Prostate gland (tissue), 2 donors: ENCODE measurements at places on chromosomes 1 and 21. TPM values are rescaled to one million over a fixed set of nuclear protein-coding genes. Genes with fewer than 3 reads are reported as not detected.
A peak's percentile ranks its signal among the peaks of the same experiment; 100 is the strongest.

TSSK3 gene
- 7.0 TPM for total RNA-seq

RIIAD1 gene
- total RNA-seq: 7.8 TPM

SOX13 gene
- 91.9 TPM for total RNA-seq

CATSPER4 gene
- total RNA-seq: not detected

DNA sequence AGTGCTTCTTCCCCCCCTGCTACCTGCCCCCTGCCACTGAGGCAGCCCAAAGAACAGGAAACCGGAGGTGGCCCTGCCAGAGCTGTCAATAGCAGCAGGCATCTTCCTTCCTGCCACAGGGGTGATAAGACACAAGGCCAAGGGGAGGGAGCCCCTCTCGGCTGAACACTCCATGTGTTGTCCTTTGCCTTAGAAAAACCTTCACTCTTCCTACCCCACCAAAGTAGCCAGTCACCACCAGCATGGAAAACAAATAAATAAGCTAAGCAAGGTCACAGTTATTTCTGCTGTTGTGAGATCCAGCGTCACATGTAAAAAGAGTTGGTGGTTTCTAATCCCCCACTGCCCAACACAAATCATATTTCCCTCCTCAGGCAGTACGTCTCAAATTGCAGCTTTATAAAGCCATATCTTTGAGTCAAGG lies 104.8 kb upstream of the DPT start:
- no peaks in the 10 kb centered on the region for H3K36me3 ChIP-seq
- no peak overlapping the region for H3K27ac ChIP-seq
- no peaks in the 10 kb centered on the region for H3K4me1 ChIP-seq
- H3K27me3 ChIP-seq: no peaks in the 10 kb centered on the region

GRCh38 chr1:239301251-239301650 lies 85.1 kb upstream of the CHRM3 start:
- H3K27ac ChIP-seq: no peak overlapping the region
- no peaks in the 10 kb centered on the region for H3K4me1 ChIP-seq
- H3K36me3 ChIP-seq: no peaks in the 10 kb centered on the region
- H3K4me3 ChIP-seq: no peak overlapping the region
- no peaks in the 10 kb centered on the region for H3K27me3 ChIP-seq
- no peak for DNase-seq

GRCh38 chr1:154465621-154466195 lies 36.3 kb upstream of the TDRD10 start:
- H3K4me3 ChIP-seq: no peak overlapping the region
- H3K27me3 ChIP-seq: no peaks in the 10 kb centered on the region

GRCh38 chr1:233172201-233172600 lies 123.3 kb downstream of the PCNX2 start:
- no peaks in the 10 kb centered on the region for H3K4me1 ChIP-seq
- H3K4me3 ChIP-seq: no peak overlapping the region
- no peaks in the 10 kb centered on the region for H3K36me3 ChIP-seq
- H3K27me3 ChIP-seq: no peaks in the 10 kb centered on the region

DNA sequence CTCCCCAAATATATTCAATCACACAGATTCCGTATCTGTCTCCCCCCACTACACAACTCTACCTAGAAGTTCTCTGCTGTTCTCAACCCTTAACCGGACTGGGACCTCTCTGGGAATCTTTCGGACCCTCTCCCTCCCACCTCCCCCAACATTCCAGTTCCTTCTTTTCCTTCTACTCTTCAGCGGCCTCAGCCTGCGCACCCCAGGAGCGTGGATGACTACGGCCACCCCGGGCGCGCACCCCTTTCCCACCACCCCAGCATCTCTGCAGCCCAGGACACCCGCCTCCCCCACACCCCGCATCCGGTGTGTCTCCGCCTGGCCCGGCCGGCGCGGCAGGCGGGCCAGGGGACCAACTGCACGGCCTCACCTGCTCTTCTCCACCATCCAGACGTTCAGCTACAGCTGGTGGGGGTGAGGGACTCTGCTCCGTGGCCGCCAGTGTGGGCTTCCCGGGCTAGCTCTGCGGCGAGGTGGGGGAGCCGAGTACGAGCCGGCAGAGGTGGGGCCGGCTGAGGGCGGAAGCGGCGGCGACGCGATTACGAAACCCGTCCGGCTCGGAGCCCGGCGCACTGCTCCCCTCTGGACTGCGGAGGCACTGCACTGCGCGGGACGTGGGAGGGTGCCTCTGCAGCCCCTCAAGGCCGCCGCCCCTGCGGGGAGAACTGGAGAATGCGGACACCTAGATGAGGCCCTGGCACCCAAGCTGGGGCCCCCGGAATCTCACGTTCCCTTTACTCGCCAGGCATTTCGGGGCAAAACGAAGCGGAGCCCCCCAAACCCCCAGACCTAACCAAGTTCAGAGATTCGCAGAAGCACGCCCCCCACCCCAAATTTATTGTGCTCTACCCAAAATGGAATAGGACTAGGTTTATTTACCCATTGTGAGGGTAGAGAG lies at the start of gene CDC42SE1:
CDC42SE1 (minus strand) TSS at position 514 of the 898 bp plus-strand sequence. CDS start 3,892 bp downstream, outside the sequence.
- peak within 1 kb of the TSS; percentile 76 for H3K4me3 ChIP-seq
- peaks cover 21% of the 10 kb centered on the region for H3K4me1 ChIP-seq
- H3K27me3 ChIP-seq: no peaks in the 10 kb centered on the region
- DNase-seq: peak; percentile 75
- peak within 1 kb of the TSS; percentile 95 for H3K27ac ChIP-seq
